Stimulated activated CD4-positive, alpha-beta T cell treated with anti-CD3 and anti-CD28 coated beads, TNF-alpha, amount 100 ng/mL, for 1 hour (primary cell): ENCODE measurements at places on chromosomes 13 and 19.
A peak's percentile ranks its signal among the peaks of the same experiment; 100 is the strongest.

- DNase-seq: no peak
Measured at GRCh38 chr13:40236566-40237168, 429.8 kb downstream of the FOXO1 start.

- DNase-seq: no peak
Measured at GRCh38 chr19:40962460-40962961, 28.6 kb upstream of the CYP2B6 start.

- no peak for DNase-seq
Measured at GRCh38 chr19:7247155-7247554, 47.1 kb downstream of the INSR start.

- no peak for DNase-seq
Measured at GRCh38 chr13:83498481-83499190, 383.6 kb downstream of the SLITRK1 start.

DNA sequence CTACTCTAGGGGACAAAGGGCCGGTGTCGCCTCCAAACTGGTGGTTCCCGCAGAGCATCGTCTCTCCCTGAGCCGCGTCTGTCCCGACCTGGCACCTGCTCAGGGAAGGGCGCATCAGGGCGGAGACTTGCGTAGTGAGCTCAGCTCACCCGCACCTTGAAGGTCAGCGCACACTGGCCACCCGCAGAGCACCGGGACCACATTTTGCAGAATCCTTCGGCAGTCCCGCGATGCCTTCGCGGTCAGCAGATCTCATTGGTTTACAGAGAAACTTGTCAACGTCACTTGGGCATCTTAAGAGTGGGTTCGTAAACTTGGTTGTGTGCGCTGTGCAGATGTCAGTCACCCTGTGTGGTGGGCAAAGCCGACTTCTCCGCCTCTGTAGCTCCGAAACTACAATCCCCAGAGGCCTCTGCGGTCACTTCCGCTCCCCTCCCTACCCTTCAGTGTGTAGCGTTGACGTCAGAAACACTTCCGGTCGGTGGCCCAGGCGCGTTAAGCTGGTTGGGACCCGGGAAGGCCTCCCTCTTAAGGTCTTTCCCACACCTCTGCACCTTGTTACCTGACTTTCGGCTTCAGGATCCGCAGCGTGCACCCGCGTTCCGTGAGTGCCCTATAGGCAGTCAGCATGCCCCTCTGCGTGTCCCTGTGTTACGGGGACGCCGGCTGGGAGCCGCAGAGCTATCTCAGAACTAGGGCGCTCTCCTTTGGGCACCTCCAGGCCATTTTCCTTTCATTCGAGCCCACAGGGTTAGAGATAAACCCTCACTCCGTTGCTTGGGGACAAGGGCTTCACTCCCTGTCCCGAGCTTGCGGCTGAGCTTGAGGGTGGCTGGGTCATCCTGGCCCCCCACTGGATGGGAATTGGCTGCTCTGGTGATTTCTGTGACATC, 36.5 kb upstream of the ZNF527 start:
- DNase-seq: peak; percentile 59

DNA sequence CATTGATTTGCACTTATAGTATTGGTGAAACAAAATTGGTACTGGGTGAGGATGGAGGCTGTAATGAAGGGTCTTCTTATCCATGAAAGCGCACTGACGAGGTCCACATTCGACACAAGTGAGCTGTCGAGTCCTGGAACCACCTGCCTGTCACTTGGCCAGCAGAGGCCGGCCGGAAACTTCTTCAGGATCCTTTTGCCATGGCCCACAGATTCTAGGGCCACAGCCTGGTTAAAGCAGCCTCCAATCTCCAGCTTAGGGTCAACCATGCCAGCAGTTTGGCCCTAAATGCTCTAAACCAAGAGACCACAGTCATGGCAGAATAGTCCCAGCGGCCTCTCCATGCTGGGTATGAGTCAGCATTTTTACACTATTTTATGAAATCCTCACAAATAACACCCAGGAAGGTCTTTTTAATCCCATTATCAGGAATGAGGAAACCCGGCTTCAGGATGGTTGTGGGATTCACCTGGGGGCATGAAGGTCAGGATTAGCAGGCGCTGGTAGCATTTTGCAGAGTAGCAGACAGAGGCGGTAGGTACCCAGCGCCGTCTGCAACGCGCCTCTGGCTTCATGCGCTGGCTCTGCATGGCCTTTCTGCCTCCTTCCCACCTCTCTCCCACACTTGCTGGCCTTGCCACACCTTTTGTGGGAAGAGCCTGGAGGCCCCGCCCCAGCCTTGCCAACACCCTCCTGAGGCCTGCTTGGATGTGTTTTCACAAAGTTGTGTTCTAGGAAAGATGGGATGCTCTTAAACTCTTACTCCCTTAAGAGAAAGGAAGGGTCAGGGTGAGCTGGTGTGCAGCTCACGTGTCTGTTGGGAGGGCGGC, 15.2 kb downstream of the GAS6 start:
- no peak for DNase-seq

DNA sequence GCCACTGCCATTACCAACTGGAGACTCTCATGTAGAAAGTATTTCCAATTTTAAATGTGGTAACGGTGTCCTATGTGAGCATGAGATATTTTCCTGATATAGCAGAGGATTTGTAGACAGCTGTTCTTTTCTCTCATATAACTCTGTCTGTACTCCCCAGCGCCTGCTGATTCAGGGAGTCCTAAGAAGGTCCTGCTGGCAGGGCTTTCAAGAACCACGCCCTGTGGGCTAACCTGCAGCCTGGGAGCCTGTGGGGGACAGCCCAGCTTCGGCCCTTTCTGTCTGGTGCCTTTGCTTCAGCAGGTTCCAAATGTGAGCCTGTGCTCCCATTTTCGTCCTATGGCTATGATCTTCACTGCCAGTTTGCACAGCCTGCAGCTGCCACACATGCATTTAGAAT, 316.8 kb downstream of the ATP8A2 start:
- no peak for DNase-seq

DNA sequence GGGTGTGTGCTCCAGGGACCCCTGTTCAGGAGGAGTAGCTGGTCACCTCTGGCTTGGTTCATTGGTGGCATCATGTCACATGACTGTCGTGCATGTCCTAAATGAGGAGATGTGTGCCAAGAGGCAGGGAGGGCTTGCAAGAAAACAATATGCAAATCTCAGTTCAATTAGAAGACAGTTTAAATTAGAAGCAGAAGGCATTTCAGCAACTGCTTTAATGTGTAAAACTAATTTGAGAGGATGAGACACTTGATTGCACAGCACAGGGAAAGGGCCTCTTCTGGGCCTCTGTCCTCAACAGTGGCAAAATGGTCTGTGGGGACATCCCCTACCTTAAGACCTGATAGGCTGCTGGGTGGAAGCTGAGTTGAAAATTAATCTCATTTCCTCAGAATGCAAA, 54.6 kb downstream of the SPATA13 start:
- DNase-seq: no peak

- DNase-seq: no peak
Measured at GRCh38 chr13:28147495-28147894, 9.2 kb downstream of the PAN3 start.

DNA sequence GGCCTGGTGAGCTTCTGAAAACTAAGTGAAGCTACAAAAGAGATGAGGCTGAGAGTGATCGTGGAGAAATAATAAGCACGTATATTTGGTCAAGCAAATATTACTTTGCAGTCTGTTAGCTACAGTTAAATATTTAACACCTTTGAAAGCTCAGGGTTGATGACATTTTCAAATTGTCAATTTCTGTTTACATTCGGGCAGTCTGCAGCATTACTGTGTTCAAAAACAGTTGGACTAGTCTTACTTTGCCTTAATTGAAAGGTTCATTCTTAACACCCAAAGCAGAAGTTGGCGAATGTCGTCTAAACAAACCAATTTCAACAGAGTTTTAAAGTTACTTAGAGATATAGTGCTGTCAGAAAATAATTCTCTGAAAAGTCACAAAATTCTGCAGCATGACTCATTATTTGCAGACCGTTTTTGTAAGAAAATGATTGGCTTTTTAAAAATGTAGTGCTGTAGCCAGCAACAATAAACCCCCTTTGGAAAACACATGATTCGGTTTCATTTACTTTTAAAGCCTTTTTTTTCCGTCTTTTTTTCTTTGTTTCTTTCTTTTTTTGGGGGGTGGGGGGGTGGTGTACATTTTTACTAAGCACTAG, 549.0 kb downstream of the GPC6 start:
- no peak for DNase-seq

- no peak for DNase-seq
Measured at GRCh38 chr13:97856304-97856675, 97.2 kb upstream of the IPO5 start.

- DNase-seq: no peak
Measured at GRCh38 chr13:94249512-94249911, 230.0 kb downstream of the DCT start.

GRCh38 chr13:94483970-94484369, 4.5 kb upstream of the DCT start:
- no peak for DNase-seq

DNA sequence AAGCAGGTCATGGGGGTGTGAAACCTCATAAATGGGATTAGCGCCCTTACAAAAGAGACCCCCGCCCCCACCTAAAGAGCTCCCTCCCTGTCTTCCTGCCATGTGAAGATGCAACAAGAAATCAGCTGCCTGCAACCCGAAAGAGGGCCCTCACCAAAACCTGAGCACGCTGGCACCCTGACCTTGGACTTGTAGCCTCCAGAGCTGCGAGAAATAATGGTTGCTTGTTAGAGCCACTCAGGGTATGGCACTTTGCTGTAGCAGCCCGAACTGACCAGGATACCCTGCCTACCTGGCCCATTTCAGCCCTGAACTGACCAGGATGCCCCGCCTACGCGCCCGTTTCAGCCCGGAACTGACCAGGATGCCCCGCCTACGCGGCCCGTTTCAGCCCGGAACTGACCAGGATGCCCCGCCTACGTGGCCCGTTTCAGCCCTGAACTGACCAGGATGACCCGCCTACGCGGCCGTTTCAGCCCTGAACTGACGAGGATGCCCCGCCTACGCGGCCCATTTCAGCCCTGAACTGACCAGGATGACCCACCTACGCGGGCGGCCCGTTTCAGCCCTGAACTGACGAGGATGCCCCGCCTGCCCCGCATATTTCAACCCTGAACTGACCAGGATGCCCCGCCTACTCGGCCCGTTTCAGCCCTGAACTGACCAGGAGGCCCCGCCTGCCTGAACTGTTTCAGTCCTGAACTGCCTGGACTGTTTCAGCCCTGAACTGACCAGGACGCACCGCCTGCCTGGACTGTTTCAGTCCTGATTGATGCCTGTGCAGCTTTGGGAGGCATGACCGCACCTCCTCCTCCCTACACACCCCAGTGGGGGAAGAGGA, 120.0 kb downstream of the UQCRFS1 start:
- DNase-seq: no peak
